ENCODE measurements at places on chromosomes 11 and 22. TPM values are rescaled to one million over a fixed set of nuclear protein-coding genes. Genes with fewer than 3 reads are reported as not detected.

Gene BTBD18
- not detected for polyA plus RNA-seq

Gene SLC29A2
- 0.48 TPM for polyA plus RNA-seq

Gene ART1
- not detected for polyA plus RNA-seq

Gene NARS2
- 5.9 TPM for polyA plus RNA-seq

Gene HOATZ
- not detected for polyA plus RNA-seq

Gene CARD10
- 2.3 TPM for polyA plus RNA-seq

Gene KCNQ1OT1
- polyA plus RNA-seq, result 0.18 TPM

Gene ANGPTL5
- not detected for polyA plus RNA-seq

All from BJ (cell line).